ENCODE measurements at places on chromosomes 11 and 22. TPM values are rescaled to one million over a fixed set of nuclear protein-coding genes. Genes with fewer than 3 reads are reported as not detected.

The SEC14L2 gene
- 9.5 TPM for total RNA-seq

The SLC1A2 gene
- total RNA-seq, result 228 TPM

The HPX gene
- 2.3 TPM for total RNA-seq

The TMEM132A gene
- total RNA-seq, result 104 TPM

The TTC38 gene
- total RNA-seq, result 5.6 TPM

The TRPM5 gene
- total RNA-seq, result not detected

The NLRX1 gene
- 3.3 TPM for total RNA-seq

The PKDREJ gene
- total RNA-seq, result under 0.01 TPM

The GAL3ST3 gene
- 14.0 TPM for total RNA-seq

The DKK3 gene
- 185 TPM for total RNA-seq

The AP1B1 gene
- 37.1 TPM for total RNA-seq

The TRMU gene
- 19.0 TPM for total RNA-seq

The SLC36A4 gene
- 38.1 TPM for total RNA-seq

The TRIM49 gene
- not detected for total RNA-seq

The PSMD13 gene
- 80.3 TPM for total RNA-seq

The SHISAL1 gene
- total RNA-seq, result 13.9 TPM

The CTR9 gene
- 36.8 TPM for total RNA-seq

The CDC42EP2 gene
- 9.0 TPM for total RNA-seq

The CACNA1I gene
- 6.7 TPM for total RNA-seq

The ASCL3 gene
- total RNA-seq, result not detected

DNA sequence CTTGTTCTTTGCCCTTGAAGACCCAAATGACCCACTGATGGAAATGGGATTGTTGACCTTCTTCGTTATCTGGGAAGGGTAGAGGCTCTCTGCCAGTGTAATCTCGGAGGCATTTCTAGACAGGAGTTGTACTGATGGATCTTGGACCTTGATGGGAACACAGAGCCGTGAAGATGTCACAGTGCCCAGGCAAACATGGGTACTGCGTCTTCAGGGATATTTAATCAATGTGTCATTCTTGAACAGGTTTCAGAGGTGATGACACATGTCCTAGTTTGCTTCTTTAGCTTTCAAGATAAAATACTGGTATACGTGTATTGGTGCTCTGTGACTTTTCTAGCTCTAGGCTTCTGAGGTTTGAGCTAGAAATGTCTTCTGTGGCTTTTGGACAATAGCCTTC lies 6.2 kb downstream of the LDLRAD3 start:
- DNase-seq, result no peak

DNA sequence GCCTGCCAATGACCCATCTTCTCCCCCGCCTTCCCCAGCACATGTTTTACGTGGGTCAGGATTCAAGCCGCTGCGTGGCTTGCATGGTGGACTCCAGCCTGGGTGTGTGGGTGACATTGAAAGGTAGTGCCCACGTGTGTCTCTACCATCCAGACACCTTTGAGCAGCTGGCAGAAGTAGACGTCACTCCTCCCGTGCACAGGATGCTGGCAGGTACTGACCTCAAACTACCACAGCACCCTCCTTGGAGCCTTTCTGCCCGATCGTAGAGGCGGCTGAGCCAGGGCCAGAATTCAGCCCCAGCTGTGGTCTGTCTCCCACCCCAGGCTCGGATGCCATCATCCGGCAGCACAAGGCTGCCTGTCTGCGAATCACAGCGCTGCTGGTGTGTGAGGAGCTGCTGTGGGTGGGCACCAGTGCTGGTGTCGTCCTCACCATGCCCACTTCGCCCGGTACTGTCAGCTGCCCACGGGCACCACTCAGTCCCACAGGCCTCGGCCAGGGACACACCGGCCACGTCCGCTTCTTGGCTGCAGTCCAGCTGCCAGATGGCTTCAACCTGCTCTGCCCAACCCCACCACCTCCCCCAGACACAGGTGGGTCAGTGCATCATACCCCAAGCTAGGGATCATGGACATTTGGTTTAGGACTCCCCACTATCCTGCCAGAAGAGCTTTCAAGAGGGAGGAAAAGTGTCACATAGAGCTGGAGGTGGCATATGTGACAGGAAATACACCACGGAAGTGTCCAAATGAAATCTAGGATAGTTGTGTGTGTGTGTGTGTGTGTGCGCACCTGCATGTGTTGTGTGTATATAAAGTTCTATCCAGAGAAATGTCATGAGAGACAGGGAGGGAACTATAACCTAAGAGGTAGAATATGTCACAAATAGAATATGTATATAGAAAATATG lies 10.6 kb upstream of the RELT start:
- no peak for DNase-seq

GRCh38 chr11:73228268-73229134 lies 10.4 kb downstream of the P2RY2 start:
- no peak for DNase-seq

DNA sequence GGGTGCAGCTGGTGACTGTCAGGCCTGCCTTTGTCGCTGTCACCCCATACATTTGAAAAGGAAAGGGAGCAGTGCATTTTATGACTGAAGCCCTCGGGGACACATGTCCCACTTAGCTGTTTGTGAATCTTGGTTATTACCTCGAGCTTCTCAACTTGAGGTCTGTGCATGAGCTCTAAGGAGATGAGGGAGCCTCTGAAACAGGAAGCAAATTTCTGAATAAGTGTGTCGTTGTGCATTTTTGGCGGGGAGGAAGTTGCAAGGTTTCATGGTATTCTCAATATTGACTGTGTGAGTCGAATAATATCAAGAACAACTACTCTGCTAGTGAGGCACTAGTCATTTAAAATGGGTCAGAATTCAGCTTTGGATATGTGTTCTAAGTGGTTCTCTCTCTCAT lies 149.7 kb upstream of the PLET1 start:
- no peak for DNase-seq

GRCh38 chr22:21622919-21623647 lies 6.7 kb downstream of the YDJC start:
- no peak for DNase-seq

DNA sequence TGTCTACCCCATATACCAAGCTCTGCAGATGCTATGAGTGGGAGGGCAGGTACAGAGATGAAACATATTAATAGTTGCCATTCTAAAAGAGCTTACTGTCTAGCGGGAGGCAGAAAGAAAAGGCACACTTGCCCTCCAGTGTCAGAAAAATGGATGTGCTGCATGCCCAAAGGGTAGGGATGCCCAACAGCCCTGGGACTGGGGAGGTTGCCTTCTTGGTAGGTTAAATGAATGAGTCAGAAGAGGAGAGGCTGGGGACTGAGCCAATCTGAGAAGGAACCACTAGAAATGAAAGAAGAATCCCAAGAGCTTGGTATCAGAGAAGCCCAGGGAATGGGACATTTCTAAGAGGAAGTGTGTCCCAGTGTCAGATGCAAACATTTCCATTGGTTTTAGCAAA lies 1.2 kb downstream of the BIRC3 start:
- no peak for DNase-seq

DNA sequence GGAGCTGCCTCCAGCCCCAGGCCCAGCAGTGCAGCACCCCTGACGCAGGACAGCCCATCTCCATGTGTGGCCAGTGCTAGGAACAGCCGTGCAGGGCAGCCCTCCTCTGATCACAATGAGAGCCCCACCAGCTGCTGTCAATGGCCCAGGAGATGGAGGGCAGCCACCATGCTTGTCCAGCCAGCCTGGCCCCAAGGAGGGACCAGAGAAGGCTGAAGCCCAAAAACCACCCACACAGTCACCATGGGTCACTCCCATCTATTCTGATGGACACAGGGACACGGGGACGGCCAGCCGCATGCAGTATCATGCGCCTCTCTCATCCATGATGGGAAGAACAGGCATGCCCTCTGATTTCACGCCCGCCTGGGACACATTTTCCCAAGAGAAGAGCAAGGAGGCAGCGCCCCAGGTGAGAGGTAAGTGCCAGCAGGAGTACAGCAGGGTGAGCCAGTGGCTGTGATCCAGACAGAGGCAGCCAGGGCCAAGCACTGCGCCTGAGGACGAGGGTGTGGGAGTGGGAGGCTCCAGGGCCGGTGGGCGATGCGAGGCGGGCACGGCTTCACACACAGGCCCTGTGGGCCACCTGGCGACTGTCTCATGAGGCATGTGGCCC lies 33.6 kb upstream of the GNB1L start:
- DNase-seq, result no peak

DNA sequence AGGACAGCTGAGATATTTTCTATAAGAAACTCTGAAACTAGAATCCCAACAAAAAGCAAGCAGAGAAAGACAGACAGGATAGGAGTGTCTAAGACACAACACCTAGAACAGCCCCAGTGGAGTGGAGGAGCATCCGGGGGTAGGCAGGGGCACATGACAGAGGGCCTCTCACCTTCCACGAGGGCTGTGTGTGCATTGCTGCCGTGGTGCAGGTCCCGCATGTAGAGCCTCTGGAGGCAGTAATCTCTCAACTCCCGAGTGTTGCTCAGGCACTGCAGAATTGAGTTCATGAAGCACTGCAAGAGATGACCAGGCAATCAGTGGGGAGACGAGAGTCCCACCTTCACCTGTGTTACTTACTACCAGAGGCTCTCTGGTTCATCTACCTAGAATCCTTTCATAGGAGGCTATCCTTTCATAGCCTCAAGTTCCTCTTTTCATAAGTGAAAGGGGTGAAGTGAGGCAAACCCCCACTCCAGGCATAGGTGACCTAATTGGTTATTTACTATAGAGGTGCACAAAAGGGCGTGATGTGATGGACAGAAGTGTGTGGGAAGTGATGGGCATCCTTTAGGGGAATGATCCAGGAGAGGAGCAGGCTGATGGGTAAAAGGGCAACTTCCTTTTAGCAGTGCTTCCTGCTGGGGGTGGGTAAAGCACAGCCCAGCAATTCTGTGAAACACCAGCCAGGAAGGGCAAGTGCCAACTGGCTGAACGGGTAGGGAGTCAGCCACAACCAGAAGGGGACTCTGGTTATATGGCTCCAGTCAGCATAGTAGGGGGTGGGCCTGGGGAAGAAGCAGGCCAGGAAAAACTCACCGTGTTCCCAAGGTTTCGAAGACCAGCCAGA lies 13.1 kb upstream of the MFRP start:
- no peak for DNase-seq

- no peak for DNase-seq
Observed at GRCh38 chr11:100948936-100949335, 180.7 kb downstream of the PGR start.

- DNase-seq, result peak; percentile 19
Observed at GRCh38 chr11:12243911-12244550, 133.3 kb upstream of the PARVA start.

DNA sequence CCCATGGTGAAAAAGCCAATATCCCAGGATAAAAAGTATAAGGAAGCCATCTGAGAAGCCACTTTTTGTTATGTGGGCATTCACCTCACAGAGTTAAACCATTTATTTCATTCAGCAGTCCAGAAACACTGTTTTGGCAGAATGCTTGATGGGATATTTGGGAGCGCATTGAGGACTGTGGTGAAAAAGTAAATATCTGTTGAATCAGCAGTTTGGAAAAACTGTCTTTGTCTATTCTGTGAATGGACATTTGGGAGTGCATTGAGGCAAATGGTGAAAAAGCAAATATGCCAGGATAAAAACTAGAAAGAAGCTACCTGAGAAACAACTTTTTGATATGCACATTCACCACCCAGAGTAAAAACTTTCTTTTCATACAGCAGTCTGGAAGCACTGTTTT lies 276.2 kb upstream of the TRIM48 start:
- no peak for DNase-seq

GRCh38 chr11:86874304-86875056 lies 74.1 kb downstream of the PRSS23 start:
- DNase-seq, result no peak

GRCh38 chr11:115623021-115623451 lies 118.8 kb upstream of the CADM1 start:
- no peak for DNase-seq

GRCh38 chr11:67500831-67501715 lies 4.1 kb downstream of the PITPNM1 start:
- DNase-seq, result no peak

- no peak for DNase-seq
Observed at GRCh38 chr11:86101941-86102407, 33.1 kb upstream of the PICALM start.

GRCh38 chr11:72814286-72815109 lies at the start of gene ATG16L2:
Gene ATG16L2 (plus strand): TSS chr11:72814411. CDS start chr11:72814446, 35 bp downstream.
- DNase-seq, result no peak

GRCh38 chr11:849104-849824 lies 6.6 kb downstream of the TSPAN4 start:
- DNase-seq, result no peak

GRCh38 chr22:42805016-42805997 lies 51.8 kb downstream of the ARFGAP3 start:
- DNase-seq, result no peak

- no peak for DNase-seq
Observed at GRCh38 chr22:29133603-29134133, 60.8 kb downstream of the KREMEN1 start.

- DNase-seq, result no peak
Observed at GRCh38 chr11:133041928-133042882, 490.1 kb downstream of the OPCML start.

GRCh38 chr22:24030186-24030702 lies 19.1 kb downstream of the CABIN1 start:
- DNase-seq, result no peak

- DNase-seq, result no peak
Observed at GRCh38 chr11:96070453-96070852, 146.5 kb upstream of the MTMR2 start.

- DNase-seq, result no peak
Observed at GRCh38 chr11:16856022-16856471, 117.6 kb downstream of the C11orf58 start.

- DNase-seq, result no peak
Observed at GRCh38 chr11:82969811-82970210, 68.3 kb downstream of the DDIAS start.

DNA sequence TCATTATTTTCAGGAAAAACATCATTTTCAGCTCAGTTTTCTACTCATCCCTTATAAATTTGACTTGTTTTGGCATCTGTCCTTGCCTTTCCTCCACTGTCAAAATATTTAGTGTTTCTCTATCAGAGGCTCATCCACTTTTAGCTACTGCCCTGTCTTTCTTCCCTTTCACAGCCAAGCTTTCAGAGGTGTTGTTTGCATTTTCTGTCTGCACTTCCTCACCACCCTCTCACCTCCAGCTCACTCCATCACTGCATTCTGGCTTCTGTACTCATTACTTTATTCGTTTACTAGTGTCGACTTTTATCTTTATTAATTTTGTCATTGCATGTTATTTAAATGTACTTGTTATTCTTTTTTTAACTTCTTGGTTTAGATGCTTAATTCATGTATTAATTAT lies 26.7 kb upstream of the NNMT start:
- DNase-seq, result no peak

DNA sequence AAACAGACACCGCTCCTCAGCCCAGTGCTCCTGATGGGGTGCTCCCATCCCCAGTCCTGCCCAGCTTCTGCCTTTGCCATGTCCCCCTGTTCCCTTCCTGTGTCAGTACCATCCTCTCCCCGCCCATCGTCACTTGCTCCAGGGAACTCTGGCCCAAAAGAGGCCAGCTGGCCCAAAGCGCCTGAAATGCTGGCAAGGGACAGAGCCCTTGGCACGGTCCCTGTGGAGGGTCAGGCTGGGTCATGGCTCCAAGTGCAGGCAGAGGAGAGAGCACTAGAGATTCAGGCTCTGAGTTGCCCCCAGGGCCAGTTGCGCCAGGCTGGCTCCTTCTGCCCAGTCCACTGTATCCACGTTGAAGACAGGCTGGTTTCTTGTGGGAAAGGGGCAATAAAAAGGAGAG lies 8.4 kb upstream of the HDHD5 start:
- no peak for DNase-seq

All from occipital lobe (tissue), 3 donors.